ENCODE measurements at places on chromosomes 12 and 14.

GRCh38 chr12:43273467-43273866 lies 278.5 kb downstream of the ADAMTS20 start:
- no peak for DNase-seq

- DNase-seq, result no peak
These were observed 76.6 kb upstream of the CNTN1 start for GRCh38 chr12:40615590-40615989.

GRCh38 chr12:74514098-74514872 lies 23.4 kb upstream of the ATXN7L3B start:
- no peak for DNase-seq

DNA sequence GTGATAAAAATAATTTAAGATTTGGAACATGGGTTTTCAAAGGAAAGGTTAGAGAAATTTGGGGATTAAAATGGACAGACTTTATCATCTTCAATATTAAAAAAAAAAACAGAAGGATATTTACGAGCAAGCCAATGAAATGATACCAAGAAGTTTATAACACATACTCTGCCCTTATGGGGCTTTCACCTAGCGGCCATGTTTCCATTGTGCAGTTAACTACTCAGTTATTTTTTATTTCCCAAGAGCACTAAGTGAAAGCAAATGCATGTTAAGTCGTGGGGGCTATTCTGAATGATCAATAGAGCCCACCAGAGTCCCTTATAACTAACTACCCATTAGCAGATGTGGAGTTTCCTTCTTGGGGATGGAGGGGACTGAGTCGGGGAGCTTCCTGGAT lies 53.9 kb downstream of the ETV6 start:
- DNase-seq, result no peak

- DNase-seq, result no peak
These were observed 56.5 kb downstream of the SUSD6 start for GRCh38 chr14:69667938-69668335.

DNA sequence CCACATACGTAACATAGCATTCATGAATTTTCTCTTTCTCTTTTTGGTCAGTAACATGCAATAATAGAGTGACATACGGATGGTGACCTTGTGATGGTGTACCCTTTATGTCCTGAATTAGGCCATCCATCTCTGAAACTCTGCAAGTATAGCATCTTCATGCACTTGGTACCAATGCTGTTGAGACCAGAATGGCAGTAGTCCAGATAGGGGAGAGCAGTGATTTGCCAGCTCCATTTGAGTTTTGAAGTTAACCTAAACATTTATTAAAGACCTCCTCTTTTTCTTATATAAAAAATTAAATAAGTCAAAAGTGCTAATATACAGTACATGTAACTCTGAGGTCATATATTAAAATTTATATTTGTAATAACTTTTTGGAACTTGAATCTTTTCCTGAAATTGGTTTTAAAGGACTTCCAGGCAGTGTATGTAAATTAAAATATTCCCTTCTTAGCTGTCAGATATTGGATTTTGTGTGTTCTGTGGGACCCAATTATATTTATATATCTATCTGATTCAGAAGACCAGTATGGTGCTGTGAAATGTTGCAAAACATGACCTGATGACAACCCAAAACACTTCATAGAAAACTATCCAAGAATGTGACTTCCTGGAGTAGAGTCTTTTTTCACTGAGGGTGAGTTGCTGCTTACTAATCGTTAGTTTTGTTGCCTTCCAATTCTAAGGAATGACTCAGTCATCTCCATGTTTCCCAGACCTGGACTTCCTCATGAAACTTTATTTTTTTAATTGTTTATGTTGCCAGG lies 3.5 kb downstream of the ELK3 start:
- DNase-seq, result no peak

Measured in NB4 (cell line).